ENCODE measurements at places on chromosomes 2 and 18.
A peak's percentile ranks its signal among the peaks of the same experiment; 100 is the strongest.

DNA sequence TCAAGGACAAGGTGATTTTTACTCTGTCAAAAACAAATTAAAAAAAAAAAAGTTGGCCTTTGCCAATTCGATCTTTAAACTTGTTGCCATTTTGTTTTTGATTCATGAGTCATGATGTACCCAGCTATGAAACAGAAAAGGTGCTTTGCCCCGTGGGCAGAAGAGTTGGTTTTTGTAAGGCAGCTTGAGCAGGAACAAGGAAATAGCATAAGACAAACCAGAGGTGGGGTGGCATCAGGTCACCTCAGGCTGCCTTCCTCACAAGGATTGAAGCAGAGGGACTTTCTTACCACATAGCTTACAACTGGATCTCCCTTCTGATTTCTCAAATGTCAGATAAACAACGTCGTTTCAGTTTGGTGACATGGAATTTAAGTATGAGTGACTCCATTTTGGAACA is 123.8 kb downstream of the ARL4C start:
- no peak for DNase-seq

GRCh38 chr2:203582468-203582867 is 47.4 kb upstream of the RAPH1 start:
- no peak for DNase-seq

GRCh38 chr2:221268631-221269030 is 303.5 kb downstream of the EPHA4 start:
- DNase-seq, result no peak

DNA sequence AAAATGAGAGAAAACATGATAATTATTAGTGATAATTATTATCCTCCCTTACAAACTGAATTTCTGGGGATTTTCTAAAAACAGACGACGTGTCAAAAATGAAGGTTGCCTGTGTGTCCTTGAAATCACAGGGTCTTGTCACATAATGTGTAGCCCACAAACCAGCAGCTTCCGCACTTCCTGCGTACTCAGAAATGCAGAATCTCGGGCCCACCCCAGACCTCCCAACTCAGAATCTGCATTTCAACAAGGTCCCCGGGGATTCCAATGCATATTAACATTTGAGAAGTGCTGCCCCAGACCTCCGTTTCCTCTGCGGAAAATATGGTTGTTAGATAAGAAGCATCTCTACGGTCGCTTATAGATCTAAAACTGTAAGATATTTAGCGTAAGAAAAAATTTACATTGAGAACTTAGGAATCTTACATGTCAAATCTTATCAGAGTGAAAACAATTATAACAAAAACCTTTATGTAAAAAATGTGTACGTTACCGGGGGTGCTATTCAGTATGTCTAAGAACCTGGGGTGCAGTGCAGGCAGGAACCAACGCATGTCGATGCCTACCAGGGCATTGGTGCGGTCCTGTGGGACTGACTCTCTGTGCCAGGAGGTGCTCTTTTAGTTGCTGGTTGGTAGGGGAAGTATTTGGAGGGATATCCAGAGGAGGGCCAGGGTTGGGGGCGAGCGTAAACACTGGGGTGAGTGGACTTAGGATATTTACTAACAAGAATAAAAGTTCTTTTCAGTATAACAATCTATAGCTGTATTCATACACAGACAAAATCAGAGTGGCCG is 15.2 kb downstream of the CDKL4 start:
- DNase-seq, result no peak

DNA sequence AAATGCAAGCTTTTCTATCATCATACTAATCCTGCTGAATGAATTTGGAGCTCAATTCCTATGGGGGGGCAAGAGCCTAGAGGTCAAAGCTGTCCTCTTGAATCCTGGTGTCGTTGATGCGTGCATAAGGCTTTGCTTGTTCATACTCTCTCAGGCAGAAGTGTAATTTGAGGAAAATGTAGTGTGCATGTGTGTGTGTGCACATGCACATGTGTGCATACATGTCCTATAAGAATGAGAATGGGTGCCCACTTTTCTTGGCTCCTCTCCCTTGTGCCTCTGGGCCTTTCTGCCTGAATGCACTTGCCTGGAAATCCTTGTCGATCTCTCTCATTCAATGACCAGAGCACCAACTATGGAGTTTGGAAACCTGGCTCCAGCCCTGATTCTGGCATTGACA is 28.5 kb upstream of the C18orf32 start:
- DNase-seq, result no peak

DNA sequence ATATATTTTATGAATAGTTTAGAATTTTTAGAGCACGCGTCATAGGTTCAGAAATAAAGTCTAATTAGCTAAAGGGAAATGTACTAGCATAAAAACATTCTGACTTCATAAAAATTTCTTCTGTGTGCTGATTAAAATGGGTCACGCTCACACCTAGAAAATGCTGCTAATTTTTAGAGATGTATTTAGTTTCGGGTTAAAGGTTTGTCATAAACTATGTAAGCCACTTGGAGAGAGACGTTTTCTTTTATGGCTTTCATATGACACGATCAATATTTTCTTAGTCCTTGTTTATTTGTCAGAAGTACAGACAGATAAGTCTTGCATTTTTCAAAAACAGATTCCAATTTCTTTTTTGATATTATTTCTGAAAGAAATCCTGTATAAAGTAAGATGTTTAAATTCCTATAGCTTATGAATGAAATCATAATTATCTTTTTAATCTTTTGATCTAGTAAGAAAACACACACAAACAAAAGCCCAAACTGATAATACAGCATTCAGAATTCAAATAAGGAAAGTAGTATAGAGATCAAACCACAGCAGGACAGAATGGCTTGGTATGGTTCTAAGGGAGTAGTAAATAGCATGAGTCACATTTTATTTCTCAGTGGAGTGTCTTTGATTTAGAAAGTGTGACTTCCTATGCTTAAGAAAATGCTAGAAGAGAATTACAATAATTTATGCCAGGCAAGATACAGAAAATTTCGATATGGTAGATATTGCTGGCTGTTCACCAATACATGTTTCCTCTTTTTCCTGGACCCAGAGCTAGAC is 236.6 kb downstream of the GPD2 start:
- no peak for DNase-seq

GRCh38 chr2:30611583-30611982 is 164.5 kb downstream of the LCLAT1 start:
- no peak for DNase-seq

- DNase-seq, result no peak
Measured at GRCh38 chr2:240338274-240338673, 97.2 kb upstream of the GPC1 start.

GRCh38 chr18:10685484-10685883 is 159.7 kb downstream of the NAPG start:
- no peak for DNase-seq

- peak; percentile 73 for DNase-seq
Measured at GRCh38 chr2:198309673-198310280, 505.4 kb downstream of the PLCL1 start.

DNA sequence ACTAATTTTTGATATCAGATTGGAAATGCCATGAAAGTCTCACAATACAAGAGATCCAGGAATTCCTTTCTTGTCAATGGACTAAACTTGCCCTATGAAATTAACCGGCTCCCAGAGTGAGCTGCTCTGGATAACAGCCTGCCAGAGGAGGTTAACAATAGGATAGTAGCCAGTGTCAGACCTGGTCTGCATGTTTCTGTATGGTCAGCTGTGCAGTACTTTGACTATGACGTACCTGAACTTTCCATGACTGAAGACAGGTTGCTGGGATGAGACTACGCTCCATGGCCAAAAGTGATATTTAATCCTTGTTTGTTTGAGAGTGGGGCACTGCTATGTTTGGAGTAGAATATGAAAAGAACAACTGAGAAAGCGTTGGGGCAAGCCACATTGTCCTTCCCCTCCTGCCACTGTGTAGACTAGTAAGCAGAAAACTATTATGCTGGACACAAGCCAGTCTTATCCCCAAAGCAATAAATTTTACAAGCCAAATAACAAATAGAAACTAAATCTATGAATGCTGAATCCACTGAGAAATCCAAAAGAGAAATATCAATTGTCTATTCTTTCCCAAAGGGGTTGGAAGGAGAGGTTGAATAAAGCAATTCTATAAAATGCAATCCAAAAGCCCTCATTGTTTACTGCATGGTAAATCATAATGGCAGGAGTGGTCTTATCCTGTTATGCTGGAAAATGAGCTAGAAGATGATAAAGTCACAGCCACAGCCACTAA is 115.5 kb upstream of the CYP26B1 start:
- no peak for DNase-seq

DNA sequence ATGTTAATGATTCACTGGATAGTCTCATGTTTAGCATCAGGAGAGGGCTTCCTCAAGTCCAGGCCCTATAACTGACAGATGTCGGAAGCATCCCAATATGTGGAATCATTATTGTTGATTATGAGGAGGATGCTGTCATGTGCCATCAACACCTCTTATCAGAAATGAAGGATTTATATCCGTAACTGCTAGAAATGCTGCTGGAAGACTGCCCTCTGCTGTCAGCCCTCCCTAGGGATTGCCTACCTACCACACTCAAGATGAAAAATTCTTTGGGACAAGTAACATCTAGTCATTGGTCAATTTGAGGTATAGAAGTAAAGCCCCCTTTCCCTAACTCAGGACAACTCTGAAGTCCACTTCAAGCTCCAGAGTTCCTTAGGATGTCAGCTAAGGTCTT is 1166.5 kb upstream of the NXPH2 start:
- no peak for DNase-seq

DNA sequence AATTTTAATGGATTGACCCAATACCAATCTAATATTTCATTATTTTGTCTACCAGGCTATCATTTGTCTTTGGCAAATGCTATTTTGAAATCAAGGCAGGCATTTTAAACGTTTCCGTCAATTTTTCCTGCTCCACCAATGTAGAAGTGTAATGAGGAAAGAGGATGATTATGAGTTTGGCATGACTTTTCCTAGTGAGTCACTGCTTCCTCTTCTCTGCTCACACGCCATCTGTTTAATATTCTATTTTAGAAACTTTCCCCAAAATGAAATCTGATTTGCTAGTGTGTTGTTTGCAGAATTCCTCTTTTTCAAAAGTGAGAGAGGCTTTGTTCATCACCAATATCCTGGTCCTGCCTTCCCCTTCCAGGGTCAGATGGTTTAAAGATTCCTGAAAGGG is 42.5 kb upstream of the PID1 start:
- DNase-seq, result no peak

DNA sequence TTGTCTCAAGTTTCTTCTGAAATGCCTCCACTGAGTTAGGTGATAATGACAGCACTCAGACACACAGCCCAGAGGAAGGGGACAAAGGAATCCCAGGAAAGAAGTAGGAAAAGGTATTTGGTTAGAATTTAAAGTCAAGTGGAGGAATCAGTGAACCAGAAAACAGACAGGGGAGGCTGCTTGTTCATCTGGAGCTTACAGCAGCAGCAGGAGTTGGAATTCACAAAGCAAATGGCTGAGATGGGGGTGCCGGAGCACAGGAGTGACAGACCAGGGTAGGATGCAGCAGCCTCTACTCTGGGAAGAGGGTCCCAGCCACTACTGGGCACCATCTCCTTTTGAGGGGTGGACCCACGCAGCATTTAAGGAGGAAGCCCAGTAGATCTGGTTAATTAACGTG is 104.8 kb downstream of the ST6GAL2 start:
- DNase-seq, result no peak

DNA sequence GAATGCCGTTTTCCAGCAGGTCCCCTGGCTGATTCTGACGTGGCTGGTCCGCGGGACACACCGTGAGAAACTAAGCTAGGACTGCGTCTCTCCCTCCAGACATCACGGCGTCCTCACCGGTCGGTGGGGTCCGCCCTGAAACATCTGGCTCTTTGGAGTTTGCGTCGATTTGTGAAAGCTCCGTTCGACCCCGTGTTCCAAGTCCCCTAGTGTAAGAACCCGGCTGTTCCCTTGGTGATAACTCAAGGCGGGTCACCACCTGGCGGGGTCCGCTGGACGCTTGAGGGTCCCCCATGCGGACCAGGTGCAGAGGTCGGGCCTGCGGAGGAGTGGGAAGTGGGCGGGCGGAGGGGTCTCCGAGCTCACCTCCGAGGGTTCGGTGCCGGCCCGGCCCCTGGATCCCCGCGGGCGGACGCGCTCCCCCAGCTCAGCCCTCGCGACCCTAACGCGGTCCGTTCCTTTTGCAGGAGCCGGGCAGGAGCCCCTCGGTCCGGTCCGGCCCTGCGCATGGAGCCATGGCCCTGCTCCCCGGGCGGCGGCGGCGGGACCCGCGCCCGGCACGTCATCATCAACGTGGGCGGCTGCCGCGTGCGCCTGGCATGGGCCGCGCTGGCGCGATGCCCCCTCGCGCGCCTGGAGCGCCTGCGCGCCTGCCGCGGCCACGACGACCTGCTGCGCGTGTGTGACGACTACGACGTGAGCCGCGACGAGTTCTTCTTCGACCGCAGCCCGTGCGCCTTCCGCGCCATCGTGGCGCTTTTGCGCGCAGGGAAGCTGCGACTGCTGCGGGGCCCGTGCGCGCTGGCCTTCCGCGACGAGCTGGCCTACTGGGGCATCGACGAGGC is 65.6 kb downstream of the KCNG2 start:
- DNase-seq, result no peak

- no peak for DNase-seq
Measured at GRCh38 chr2:30287190-30287840, 56.0 kb downstream of the LBH start.

DNA sequence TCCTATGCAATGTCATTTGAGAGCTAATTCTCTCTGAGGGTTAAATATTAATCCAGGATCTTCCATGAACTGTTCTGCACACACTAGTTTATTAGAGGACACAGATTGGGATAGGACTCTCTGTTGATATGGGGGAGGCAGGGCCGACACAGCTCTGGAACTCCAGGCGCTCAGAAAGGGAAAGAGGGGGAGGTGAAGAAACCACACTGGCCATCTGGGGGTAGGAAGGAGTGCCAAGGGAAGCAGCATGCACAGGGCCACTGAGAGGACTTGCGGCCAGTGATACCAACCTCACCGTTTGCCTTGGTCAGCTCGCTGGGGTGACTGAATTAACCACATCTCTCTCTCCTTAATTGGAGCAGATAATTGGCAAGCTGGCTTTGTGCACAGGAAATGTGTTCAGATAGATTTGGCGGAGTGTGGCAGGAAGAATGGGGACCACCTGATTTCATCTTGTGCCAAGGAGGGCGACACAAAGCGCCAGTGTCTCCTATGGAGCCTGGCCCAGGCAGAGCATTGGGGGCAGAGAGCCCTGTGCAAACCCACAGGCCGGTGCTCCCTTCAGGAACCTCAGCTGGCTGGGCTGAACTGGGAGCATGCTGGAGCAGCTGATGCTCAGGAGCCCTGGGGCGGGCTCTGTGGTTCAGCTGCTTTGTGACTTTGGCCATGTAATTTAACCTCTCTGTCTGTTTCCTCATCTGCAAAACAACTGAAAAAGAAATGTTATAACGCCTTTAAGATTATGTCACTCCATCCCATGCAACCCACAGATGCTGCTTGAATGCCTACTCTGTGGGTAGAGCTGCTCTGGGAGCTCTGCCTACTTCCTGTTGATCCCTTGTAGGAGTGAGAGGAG is 114.7 kb upstream of the STON1 start:
- peak; percentile 36 for DNase-seq

GRCh38 chr2:190696792-190697398 is 48.0 kb downstream of the NAB1 start:
- DNase-seq, result no peak

GRCh38 chr2:118667964-118668363 is 179.5 kb downstream of the EN1 start:
- DNase-seq, result no peak

Measured in Kasumi-1 (cell line).